ENCODE measurements at places on chromosomes 7 and 10. TPM values are rescaled to one million over a fixed set of nuclear protein-coding genes. Genes with fewer than 3 reads are reported as not detected.

The SORBS1 gene
- 0.57 TPM for total RNA-seq

The KMT2C gene
- total RNA-seq = 9.7 TPM

The CDHR3 gene
- total RNA-seq = 0.52 TPM

The STEAP1B gene
- 1.2 TPM for total RNA-seq

The CYP26C1 gene
- not detected for total RNA-seq

The ZMIZ1 gene
- total RNA-seq = 47.2 TPM

The HOXA9 gene
- 66.1 TPM for total RNA-seq

The AOAH gene
- total RNA-seq = 2.6 TPM

The TMEM213 gene
- total RNA-seq = not detected

The NRP1 gene
- 106 TPM for total RNA-seq

DNA sequence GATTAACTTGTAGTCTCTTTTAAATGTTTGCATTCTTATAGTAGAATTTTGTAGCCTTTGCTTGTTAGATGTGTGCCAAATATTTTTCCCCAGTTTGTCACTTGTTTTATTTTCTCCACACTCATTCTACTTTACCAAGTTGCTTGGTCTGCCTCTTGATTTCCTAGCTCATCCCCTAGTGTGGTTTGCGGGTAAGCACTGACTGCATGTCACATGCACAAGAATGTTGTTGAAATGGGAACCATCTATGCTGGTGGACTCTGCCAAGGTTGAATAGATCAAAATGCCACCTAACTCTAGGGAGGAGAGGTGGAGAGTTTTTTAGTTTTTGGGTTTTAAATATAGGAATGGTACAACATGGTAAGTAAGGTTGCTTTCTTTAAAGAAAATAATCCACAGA, 47.6 kb downstream of the FZD1 start:
- DNase-seq = peak; percentile 7

- DNase-seq = no peak
These were observed 3.5 kb upstream of the C7orf33 start for GRCh38 chr7:148587076-148587475.

GRCh38 chr10:111545861-111546605, 469.2 kb downstream of the ADRA2A start:
- DNase-seq = no peak

- no peak for DNase-seq
These were observed 107.5 kb upstream of the SDK1 start for GRCh38 chr7:3193379-3194120.

- no peak for DNase-seq
These were observed 7.1 kb downstream of the TBX20 start for GRCh38 chr7:35246819-35247218.

DNA sequence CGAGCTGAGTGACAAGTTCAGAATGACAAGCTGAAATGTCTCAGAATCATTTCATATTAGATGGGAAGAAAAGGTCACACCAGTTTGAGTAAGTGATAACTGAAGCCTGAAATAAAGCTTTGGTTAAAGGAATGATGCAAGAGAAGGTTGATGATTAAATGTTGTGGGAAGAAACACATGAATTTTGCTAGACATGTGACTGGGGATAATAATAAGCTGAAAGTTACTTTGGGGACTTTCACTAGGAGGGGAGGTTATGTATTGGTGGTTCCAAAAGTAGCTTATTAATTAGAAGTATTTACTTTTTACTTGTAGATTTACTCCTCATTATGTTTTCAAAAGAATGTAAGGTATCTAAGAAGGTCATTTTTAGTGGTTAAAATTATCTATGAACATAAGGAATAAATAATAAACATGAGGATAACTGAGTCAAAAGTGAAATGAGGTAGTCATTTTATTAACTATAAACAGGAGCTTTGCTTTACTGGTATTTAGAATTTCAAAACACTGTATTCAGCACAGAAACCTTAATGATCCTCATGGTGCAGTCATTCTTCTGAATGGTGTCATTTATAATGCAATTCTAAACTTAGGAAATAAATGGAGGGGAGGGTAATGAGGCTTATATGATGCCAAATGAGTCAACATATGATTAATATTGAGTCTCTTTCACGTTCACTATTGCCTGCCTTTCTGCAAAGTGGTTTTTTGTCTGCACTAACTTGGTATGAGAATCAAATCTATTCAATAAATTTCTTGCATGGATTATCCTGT, 63.7 kb downstream of the PRKG1 start:
- DNase-seq = peak; percentile 44

DNA sequence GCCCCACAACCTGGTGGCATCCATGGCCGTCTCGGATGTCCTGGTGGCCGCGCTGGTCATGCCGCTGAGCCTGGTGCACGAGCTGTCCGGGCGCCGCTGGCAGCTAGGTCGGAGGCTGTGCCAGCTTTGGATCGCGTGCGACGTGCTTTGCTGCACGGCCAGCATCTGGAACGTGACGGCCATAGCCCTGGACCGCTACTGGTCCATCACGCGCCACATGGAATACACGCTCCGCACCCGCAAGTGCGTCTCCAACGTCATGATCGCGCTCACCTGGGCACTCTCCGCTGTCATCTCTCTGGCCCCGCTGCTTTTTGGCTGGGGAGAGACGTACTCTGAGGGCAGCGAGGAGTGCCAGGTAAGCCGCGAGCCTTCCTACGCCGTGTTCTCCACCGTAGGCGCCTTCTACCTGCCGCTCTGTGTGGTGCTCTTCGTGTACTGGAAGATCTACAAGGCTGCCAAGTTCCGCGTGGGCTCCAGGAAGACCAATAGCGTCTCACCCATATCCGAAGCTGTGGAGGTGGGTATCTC, 1.1 kb downstream of the HTR5A start:
- DNase-seq = no peak

DNA sequence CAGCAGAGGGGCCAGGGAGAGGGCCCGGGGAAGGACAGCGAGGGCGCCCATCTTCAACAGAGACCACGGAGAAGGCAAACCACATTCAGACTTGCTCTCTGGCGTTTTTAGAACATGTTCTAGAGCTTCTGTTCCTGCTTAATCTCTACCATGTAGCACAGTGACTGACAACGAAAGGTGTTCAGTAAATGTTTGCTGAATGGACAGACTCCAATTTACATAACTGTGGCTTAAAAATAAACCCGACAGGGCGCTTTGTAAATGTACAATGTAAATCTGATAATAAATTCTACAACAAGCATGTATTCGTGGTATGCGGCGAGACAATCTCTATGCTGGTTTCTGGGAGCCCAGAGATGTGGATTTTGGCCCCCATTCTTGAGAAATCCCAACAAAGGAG, 10.5 kb downstream of the ADARB2 start:
- no peak for DNase-seq

GRCh38 chr10:62687230-62687748, 117.2 kb upstream of the ADO start:
- peak; percentile 55 for DNase-seq

DNA sequence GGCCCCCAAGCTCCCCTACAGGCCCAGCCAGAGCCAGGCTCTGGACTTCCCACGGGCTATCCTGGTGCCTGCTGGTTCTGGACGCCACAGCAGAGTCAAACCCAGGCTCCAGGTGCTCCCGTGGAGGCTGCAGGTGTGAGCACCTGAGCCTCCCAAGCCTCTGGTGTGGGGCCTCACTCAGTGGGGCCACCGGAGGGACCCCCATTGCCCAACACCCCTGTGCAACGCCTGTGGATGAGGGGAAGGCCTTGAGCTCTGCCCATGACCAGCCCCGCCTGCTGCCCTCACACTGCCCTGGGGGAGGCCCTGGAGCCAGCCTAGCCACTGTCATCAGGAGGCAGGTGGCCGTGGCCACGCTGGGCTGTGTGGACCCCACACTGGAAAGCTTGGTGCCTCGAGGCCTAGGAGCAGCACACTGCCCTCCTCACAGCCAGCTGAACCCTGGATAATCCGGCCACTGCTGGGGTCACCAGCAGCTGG, 229.3 kb downstream of the MAD1L1 start:
- DNase-seq = no peak

GRCh38 chr10:44574596-44575480, 189.9 kb upstream of the CXCL12 start:
- no peak for DNase-seq

- DNase-seq = no peak
These were observed 17.5 kb downstream of the KCNMA1 start for GRCh38 chr10:77619964-77620703.

DNA sequence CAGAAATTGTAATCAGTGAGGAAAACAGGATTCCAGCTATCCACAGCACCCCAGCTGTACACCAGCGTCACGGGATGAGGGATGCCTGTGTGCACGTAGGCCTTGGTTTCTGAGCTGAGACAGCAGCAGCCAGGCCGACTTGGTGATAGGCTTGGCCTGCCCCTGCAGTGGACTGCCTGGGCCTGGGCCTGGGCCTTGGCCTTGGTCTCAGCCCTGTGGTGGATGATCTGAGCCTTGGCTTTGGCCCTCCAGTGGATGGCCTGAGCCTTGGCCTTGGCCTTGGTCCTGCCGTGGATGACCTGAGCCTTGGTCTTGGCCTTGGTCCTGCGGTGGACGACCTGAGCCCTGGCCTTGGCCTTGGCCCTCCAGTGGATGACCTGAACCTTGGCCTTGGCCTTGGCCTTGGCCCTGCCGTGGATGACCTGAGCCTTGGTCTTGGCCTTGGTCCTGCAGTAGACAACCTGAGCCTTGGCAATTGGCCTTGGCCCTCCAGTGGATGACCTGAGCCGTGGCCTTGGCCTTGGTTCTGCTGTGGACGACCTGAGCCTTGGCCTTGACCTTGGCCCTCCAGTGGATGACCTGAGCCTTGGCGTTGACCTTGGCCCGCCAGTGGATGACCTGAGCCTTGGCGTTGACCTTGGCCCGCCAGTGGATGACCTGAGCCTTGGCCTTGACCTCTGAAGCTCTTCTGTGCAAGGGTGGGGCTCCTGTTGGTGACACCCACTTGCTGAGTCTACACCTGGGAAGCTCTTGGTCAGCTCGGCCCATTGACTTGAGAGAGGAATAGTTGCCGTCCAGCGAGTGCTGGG, 93.8 kb downstream of the CUX1 start:
- no peak for DNase-seq

Data from M059J (cell line).